Fibroblast of skin of scalp (primary cell): ENCODE measurements at places on chromosomes 5 and 9.

DNA sequence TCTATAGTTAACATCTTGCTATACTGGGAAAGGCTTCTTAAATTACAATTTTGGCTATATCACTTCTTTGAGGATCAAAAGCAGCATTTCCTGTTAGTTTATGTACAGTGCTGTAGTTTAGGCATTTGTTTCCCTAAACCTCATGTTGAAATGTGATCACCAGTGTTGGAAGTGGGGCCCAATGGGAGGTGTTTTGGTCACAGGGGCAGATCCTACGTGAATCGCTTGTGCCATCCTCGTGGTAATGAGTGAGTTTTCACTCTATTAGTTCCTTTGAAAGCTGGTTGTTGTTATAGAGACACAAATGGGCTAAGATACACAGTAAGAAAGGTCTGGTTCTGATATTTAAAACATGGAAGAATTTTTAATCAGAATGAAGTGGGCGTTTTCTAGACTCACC, 5.8 kb downstream of the ACTL7A start:
- DNase-seq: no peak

GRCh38 chr9:128323212-128323730, 632 bp downstream of the COQ4 start:
- DNase-seq: no peak

DNA sequence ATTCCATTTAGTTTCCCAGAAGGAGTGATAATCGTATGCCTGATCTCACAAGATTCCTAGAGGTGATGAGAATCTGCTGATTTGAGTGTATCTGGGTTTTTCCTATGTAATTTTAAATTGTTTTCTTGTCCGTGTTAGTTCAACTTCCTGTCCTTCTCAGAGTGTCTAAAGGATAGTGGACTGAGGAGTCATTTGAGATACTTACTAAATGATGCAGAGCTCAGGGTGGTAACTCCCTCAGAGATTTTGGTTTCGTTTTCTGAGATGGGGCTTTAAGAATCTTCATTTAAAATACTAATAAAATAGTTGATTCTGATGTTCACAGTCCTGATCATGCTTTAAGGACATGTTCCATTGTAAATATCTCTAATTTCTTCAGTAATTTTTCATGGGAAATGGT, 30.3 kb downstream of the MELK start:
- DNase-seq: peak; percentile 18

DNA sequence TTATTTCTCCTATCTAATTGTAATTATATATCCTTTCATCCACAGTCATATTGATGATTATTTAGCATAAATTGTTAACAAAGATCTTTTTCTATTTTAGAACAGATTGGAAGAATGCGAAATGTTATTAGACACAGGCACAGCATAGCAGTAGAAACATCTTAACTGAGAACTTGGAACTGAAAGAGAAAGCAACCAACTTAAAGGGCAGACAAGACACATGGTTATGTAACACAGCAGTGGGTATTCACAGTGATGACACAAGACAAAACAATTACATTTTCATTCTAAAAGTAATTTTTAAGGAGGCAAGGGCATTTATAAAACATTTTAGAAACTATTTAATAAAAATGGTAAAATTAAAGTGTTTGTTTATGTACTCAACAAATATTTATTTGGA, 57.7 kb upstream of the MEF2C start:
- peak; percentile 22 for DNase-seq

DNA sequence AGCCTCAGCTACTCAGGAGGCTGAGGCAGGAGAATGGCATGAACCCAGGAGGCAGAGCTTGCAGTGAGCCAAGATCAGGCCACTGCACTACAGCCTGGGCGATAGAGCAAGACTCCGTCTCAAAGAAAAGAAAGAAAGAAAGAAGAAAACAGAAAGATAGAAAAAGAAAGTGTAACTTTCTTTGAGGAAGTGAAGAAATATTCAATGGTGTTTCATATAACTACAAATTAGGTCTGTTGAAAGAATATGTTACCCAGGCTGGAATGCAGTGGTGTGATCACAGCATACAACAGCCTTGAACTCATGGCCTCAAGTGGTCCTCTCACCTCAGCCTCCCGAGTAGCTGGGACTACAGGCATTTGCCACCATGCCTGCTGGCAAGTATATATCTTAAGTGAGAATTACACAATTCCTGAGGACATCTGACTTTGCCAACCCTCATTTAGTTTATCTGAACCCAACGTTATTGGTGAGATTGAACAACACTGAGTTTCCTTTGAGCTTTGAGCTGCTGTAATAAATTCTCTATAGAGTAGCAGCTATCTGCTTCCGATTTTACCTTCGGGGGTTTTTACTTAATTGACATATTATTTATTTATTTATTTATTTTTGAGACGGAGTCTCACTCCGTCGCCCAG, 2.0 kb upstream of the FAF2 start:
- no peak for DNase-seq

DNA sequence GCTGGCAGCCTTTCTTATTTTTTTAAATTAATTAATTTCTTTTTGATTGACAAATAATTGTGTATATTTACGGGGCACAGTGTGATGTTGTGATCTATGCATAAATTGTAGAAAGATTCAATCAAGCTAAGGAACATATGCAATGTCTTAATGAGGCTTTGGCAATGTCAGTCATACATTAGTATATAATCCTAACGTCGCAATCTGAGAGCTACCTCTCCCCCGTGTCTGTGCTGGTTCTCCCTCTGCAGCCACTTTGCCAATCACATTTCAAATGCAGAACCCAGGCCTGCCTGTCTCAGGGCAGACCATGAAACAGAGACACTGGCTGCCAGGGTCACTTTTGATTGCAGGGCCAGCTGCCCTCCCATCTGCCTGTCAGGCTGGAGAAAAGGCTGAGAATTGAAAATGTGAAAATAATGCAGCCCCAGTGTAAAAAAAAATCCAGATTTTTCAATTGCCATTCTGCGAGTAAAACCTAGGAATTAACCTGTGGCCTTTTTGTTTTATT, 56.3 kb downstream of the SLC24A2 start:
- DNase-seq: no peak

- DNase-seq: no peak
These were observed 73.3 kb downstream of the SH3TC2 start for GRCh38 chr5:148989567-148989966.

DNA sequence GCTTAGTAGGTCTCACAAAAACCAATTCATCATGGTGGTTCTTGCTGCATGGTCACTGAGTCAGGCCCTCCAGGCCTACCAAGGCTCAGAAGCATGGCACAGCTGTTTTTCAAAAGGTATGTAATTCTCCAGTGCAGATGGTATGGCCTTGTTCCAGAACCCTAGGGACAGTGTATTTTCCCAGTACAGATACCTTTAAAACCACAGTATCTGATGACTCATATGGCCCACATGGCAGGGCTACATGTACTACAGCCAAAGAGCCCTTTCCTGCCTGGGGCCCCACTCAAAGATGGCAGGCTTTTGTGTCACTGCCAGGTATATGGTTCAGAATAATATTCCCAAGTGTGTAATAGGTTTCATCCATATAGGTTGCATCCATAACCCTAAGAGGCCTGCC, 16.5 kb downstream of the CSF2 start:
- DNase-seq: peak; percentile 82

DNA sequence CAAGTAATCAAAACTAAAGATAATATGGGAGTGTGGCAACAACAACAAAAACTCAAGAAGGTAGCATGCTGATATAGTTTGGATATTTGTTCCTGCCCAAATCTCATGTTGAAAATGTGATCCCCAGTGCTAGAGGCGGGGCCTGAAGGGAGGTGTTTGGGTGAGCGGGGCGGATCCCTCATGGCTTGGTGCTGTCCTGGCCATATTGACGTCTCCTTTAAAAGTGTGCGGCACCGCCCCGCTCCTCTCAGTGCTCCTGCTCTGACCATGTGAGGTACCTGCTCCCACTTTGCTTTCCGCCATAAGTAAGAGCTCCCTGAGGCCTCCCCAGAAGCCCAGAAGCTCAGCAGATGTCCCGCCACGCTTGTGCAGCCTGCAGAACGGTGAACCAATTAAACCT, 25.6 kb downstream of the MED27 start:
- DNase-seq: no peak

GRCh38 chr5:135829681-135830383, 4.6 kb upstream of the SLC25A48 start:
- DNase-seq: peak; percentile 60

DNA sequence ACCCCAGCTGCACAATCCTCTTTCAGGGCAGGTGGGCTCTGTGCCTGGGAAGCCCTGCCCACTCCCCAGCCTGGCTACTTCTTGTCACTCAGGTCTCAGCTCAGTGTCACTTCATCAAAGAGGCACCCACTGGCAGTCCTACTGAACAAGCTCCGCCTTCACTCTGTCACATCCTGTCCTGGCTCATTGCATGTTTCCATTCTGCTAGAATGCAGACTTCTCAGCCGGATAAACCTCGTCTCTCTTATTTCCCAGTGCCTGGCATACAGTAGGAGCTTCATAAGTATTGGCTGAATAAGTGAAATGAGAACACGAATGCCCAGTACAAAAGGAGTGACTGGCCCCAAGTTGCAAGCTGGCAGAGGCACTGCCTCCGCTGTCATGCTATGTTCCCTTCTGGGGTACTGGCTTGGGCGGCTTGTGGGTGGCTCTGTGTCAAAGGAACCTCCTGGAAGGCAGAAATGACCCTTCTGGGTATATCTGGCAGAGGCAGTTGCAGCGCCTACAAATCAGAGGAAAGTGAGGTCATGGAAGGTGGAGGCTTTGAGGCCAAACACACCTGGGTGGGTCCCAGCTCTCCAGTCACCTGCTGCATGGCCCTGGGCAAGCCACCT, 98.3 kb upstream of the PHYKPL start:
- no peak for DNase-seq

GRCh38 chr5:111643499-111643898, 113.5 kb downstream of the NREP start:
- no peak for DNase-seq

DNA sequence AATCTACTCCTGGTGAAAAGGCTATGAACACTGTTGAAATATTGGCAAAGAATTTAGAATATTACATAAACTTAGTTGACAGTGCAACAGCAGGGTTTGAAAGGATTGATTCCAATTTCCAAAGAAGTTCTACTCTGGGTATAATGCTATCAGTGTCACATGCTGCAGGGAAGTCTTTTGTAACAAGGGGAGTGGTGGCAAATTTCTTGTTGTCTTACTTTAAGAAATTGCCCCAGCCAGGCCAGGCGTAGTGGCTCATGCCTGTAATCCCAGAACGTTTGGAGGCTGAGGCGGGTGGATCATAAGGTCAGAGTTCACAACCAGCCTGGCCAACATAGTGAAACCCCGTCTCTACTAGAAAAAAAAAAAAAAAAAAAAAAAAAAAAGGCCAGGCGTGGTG, 86.3 kb upstream of the OTULINL start:
- no peak for DNase-seq

- peak; percentile 13 for DNase-seq
These were observed 9.3 kb upstream of the ANKDD1B start for GRCh38 chr5:75601996-75602395.

GRCh38 chr5:143174714-143175398, 228.6 kb downstream of the NR3C1 start:
- DNase-seq: no peak

DNA sequence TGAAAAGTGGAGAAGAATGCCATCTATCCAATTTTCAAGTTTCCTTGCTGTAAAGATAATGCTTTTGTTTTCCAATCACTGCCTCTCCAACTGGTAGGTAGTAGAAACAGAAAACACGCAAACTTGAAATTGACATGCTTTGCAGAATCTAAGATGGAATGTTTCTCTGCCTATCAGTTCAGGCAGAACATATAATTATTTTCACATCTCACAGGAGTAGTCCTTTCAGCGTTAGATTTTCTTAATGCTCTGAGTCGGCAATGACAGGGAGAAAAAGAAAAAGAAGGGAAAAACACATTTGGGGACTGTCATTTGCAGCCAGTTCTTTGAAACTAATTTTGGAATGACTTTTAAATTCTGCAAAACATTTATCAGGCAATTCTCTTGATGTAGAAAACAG, 818.7 kb upstream of the PTPRD start:
- no peak for DNase-seq

DNA sequence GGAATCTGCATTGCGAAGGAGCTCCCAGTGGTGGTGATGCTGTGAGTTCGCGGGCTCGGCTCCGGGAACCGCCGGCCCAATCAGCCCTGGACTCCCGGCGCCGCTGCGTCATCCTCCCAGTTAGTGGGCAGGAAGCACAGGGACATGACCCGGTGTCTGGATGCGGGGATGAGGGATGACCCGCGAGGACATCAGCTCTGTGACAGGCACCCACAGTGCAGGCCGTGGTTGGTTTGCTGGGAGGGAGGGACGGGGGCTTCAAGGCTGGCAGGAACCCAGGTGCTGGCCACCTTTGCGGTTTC, 996 bp downstream of the NXNL2 start:
- no peak for DNase-seq

GRCh38 chr9:18189871-18190670, 283.9 kb upstream of the ADAMTSL1 start:
- peak; percentile 24 for DNase-seq

DNA sequence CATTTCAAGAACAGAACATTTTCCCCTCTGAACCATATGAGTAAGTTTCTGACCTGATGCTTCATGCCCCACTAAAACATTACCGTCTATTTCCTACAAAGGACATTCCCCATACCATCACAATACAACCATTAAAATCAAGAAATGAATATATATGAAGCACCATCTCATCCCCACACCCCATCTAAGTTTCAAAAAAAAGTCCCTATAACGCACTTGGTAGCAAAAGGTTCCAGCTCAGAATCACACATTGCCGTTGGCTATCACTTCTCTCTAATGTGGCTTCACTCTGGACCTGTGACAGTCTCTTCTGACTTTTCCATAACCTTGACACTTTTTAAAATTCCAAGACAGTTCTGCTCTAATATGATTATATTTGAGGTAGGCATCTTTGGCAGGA, 5.9 kb downstream of the EMB start:
- DNase-seq: no peak

DNA sequence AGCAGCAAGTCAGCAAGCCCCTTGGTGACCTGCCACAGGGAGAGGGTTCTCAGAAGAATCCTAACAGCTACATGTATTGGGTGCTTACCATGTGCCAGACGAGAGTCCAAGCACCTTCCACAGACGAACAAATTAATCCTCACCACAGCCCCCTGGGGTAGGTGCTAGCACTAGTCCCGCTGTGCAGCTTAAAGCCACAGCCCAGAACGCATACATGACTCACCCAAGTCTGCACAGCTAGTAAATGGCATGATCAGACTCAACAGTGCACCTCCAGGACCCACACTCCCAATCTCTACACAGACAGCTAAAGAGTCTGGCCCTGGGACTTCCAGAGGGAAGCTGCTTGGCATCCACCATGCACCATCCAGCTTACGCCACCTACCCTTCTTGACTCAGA, 111.5 kb downstream of the PAX5 start:
- DNase-seq: peak; percentile 26

DNA sequence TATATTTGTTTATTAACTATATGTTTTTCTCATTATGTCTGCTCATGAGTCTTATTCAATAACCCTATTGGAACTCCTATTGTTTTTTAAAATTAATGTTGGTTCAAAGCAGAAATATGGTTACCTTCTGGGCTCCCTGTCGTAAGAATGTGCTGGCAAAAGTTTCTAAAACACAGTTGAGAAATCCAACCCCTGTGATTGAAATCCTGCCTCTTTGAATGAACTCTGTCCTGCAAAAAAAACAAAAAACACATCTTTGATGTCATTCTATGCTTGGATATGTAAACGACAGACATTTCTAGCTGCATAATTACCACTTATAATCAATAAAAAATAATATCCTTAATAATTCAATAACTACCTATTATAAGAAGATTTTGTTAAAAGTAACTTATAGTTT, 38.8 kb downstream of the PRELID2 start:
- DNase-seq: no peak

GRCh38 chr5:159058716-159059636, 40.7 kb downstream of the EBF1 start:
- peak; percentile 69 for DNase-seq

GRCh38 chr5:37962389-37962788, 122.5 kb upstream of the GDNF start:
- no peak for DNase-seq

- no peak for DNase-seq
These were observed 27.7 kb downstream of the NR2F1 start for GRCh38 chr5:93610581-93611272.
